ENCODE measurements at places on chromosomes 7 and 10.

DNA sequence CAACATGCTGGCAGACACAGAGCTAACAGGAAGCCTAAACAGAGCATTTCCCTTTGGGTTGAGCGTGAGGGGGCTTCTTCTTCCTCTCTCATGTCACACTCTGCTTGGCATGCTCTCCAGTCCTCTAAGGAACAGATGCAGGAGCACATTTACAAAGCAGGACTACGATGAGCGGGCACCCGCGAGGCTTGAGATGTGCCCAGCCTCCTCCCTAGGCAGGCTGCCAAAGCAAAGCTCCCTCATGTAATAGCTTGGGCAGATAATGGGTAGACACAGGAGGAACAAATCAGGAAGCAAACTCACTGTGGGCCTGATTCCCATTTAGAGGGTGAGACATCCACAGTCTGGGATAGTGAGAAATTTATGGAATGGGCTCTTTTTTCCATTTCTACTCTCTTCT is 519.1 kb downstream of the NRG3 start:
- no peak for DNase-seq

DNA sequence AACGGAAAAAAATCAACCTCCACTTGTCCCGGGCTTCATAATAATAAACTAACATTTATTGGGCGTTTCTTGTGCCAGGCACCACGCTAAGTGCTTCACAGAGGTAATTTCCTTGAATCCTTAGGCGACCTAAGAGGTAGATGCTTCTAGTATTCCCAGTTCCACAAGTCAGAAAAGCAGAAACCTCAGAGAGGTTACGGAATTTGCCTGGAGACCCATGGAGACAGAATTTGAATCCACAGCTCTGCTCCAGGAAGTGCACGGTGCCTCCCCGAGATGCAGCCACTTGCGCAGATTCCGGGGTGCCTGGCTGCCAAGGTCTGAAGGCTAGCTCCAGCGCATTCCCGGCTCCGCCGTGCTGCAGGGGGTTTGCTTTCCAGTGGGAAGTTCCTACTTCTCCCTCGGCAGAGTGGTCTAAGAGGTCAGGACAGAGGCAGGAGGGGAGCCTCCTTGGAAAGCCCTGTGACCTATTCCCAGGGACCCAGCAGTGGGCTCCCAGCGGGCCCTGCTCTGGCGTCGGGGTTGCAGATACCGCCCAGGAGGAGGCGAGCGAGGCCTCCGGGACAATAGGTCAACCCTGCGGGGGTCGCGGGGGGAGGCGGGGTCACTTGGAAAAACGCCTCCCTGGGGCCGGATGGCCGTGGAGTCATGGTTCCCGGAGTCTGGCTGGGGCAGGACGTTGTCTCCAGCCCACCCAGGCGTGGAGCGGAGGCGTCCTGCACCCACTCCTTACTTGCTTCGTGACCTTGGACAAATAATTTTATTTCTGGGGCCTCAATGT is 10.1 kb upstream of the NKX2-3 start:
- DNase-seq: no peak

GRCh38 chr7:140165422-140165821 is 11.4 kb downstream of the KDM7A start:
- DNase-seq: no peak

DNA sequence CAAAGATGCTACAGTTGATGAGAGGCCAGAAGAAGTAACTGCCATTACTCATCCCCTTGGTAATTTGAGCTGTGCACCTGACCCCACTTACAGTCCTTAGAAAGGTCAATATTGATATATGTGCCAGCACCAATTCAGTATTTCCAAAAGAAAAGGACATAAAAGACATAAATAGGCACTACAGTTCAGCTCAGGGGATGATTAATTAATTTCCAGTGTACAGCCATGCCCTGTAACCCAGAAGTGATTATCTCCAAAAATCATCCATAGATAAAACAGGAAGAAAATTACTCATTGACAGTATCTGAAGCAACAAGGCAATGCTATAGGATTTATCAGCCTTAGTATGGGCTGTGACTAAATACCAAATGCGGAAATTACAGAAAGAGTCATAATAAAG is 82.4 kb downstream of the PHYHIPL start:
- no peak for DNase-seq

DNA sequence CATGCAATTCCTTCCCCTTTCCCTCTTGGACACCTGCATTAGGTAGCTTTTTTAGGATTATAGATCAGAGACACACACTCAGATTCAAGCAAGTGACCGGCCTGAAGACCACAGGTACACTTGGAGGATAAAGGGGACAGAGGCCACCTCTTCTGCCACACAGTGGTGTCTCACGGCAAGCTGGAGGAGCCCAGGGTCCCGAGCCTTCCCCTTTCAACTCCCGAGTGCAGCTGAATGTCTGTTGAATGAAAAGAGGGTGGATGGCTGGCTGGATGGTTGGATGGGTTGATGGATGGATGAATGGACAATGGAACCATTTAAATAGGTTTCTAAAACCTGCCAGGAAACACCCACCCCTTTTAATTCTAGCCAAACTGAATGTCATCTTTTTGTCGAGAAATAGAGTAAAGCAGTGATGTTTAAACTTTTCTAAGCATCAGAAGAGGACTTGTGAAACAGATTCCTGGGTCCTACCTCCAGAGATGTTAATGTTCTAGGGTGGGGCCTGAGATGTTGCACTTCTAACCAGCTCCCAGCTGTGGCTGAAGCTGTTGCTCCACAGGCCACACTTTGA is 49.2 kb upstream of the ZMIZ1 start:
- no peak for DNase-seq

DNA sequence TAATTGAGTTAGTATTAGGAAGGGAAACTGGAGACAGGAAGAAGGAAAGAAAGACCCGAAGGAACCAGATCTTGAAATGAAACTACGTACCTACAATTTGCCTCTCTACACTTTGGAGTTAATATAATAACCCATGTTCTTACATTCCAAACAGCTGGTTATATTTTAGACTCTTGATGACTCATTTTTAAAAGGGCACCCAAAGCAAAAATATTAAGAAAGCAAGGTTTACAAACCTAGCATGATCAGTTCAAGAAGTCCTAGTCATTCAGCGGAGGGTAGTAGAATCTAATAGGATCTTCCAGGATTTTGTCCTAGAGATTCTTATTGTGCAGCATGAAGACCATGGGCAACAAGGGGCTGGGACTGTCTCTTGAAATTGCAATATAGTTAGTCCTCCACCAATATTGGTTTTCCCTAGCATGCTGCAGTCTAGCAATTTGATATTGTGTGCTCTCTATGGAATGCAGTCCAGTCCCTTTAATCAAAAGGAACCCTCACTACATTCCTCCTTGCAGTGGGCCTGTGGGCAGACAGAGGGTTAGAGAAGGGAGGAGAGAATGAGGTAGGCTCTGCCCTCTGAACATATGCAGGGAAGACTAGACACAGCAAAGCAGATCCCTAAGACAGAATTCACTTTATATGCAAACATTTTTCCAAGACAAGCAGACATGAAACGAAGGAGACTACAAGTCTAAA is 230.3 kb downstream of the INHBA start:
- no peak for DNase-seq

DNA sequence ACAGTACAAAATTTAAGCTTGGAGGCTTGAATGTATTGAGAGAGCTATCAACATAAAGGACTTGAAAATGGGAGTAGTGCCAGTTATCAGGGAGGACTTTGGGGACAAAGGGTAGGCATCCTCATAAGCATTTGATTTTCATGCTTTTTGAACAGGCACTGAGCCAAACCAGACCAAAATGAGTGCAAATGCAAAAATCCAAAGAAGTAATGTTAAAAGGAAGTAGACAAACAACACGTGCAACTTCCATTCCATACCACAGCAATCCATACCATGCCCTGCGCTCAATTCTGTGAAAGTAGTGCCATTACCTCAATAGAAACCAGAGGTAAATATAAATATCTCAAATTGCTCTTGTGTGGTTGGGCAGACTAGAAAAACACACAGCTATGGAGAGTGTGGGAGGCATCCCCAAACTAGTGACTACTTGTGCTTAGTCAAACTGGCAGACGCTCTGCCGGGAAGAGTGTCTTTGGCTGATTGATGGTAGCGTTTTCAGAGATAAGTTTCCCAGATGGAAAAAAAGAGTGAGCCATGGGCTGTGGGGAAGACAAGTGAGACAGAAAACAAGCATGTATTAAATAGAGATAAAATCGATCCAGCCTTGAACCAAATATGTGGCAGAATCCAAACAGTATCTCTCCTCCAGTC is 161.5 kb downstream of the CREB5 start:
- no peak for DNase-seq

- no peak for DNase-seq
Measured at GRCh38 chr10:80173466-80173865, 31.9 kb downstream of the ANXA11 start.

DNA sequence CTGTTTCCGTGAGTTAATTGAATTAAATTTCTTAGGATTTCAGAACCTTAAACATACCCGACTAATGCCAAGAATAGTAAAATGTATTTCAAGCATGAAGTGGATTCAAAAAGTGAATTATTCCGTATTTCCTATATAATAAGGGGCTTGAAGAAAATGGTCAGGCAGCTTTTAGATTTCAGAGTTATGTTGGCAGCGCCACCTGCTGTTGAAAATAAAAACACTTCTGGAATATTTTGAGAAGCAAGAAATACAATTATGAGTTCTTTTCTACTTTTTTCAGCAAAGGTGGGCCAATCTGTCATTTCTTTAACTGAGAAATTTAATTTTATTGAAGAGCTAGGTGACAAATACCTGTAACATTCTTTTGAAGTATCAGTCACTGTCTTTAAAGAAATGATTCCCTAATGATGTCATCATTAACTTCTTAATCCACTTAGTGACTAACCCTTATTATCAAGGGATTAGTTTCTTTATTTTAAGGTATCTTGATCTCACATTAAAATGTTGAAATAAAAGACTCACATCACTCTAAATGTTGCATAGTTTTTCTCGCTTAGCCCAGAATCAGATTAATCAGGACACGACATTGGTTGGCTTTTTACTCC is 36.6 kb upstream of the AGR3 start:
- no peak for DNase-seq

- DNase-seq: no peak
Measured at GRCh38 chr7:107345898-107346297, 124.0 kb upstream of the GPR22 start.

- DNase-seq: no peak
Measured at GRCh38 chr10:94645285-94645684, 38.2 kb upstream of the CYP2C18 start.

DNA sequence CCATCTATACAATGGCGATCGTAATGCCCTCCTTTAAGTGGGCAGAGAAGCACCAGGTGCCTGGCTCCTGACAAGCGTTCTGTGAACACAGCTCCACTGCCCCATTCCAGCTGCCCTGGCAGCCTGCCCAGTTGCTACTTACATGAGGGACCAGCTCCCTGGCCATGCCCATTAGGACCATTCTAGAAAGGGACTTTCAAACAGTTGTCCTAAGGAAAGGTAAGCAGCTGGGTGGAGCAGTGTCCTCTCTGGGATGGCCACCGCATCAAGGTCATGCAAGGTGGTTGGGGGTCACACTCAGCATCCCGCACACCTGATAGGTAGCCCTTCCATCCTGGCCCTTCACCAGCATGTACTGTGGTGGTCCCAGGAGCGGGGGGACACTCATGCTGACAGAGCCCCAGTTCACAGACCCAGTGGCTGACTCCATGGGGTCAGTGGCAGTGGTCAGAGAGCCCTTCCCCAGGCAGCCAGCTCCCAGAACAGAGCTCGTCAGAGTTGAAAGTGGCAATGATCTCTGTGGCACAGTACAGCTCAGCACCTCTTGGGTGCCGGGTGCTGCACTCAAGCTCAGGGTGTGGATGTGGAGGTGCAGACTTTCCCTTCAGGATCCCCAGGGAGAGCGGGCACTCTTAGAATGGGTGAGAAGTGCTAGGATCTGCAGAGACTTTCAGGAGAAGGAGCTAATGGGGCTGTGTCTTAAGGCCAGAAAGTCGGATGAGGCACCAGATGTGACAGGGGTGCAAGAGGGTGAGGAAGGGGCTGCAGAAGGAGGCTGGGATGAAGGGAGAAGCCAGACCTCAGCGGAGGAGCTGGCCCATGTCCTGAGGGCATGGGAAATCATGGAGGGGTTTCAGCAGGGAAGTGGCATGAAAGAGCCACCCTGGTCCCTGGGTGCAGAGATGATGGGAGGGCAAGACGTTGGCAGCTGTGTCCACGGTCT is 10.9 kb downstream of the MMRN2 start:
- no peak for DNase-seq

DNA sequence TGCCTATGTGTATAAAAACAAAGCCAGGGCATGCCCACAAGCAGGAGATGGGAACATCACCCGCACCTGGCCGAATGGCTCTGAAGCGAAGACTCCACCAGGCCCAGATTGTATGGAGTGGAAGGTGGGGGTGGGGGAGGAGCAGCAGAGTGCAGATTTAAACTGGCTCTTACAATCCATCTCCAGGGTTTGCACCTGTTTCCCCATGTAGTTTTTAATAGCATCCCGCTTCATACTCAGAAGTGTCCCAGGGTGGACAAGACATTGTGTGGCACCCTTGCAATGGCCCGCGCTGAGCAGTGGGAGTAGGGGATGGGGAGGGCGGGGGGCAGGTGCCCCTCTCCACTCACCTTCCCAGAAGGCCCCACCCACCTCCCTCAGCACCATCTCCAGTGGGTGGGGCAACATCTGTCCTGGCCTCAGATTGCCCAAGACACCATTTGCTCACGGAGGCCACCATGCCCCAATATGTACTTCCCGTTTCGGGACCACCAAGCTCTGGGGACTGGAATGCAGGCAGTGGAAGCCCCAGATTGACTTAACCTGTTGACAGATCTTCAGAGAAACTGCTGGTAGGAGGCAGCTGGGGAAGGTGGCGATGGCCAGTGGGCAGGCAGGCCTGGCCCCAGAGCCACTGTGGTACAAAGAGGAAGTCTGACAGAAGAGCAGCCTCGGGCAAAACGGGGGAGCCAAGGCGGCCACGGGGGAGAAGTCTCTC is 23.0 kb downstream of the VSIR start:
- DNase-seq: no peak

- DNase-seq: no peak
Measured at GRCh38 chr7:137850972-137851945, 4.5 kb upstream of the DGKI start.

DNA sequence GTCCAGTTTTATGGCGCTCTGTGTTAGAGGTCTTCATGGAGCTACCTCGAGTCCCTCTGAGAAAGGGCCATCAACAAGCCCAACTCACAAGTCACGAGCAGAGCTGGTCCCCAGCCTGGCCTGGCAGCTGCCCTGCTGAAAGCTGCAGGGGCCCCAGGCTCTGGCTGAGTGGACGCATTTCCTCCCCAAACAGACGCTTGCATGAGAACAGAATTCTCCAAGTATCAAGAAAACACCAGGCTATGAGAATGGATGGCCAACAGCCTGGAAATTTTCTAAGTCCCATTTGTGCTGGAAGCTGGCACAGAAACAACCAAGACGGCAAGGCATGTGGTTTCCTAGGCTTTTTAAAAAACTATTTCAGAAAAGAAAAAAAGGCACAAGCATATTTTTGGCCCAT is 114.8 kb downstream of the FAM53B start:
- no peak for DNase-seq

Measured in activated CD4-positive, alpha-beta T cell treated with anti-CD3 and anti-CD28 coated beads for 4 hours (primary cell).